Glomerular endothelial cell (primary cell): ENCODE measurements at places on chromosomes 11 and 22.

GRCh38 chr11:74735365-74735928, 4.2 kb upstream of the CHRDL2 start:
- no peak for DNase-seq

- no peak for DNase-seq
Observed at GRCh38 chr11:86981777-86982540, 26.8 kb upstream of the FZD4 start.

- DNase-seq = no peak
Observed at GRCh38 chr11:120216426-120217102, 5.7 kb downstream of the OAF start.

GRCh38 chr11:2202900-2203439, 31.4 kb upstream of the TH start:
- no peak for DNase-seq

DNA sequence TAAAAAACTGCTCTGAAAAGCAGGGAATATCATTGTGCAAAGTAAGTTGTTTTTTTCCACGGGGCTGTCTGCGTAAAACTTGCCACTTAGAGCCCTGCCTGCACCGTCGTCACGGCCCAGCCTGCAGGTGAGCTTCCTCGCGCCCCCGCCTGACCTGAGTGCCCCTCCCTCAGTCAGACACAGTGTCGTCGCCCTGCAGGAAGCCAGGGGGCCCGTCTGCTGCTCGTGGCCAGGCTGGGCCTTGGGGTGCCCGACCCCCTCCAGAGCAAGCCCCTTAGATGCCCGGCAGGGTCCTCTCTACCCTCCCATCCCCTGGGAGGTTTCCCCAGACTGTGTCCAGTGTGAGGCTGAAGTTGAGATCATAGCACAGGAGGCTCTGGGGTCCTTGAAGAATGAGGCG, 31.6 kb downstream of the SBF1 start:
- no peak for DNase-seq

DNA sequence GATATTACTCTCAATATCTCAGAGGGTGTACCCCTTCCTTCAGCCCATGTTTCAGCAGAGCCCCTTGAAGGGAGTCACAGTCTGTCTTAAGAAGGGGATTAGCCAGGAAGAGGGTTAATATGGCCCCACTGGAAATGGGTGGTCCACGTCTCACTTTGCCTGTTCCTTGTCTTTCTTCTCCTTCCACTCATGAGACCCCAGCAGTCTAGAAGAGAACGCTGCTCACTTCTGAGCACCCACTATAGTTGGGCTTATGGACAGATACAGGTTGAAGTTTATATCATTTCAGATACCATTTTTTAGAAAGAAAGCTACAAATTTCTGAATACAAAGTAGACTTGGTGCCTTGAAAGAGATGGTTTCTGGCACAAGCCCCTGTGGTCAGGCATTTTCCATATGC, 139.3 kb upstream of the API5 start:
- no peak for DNase-seq

GRCh38 chr11:70271649-70271953, 1.1 kb downstream of the PPFIA1 start:
- DNase-seq = no peak

DNA sequence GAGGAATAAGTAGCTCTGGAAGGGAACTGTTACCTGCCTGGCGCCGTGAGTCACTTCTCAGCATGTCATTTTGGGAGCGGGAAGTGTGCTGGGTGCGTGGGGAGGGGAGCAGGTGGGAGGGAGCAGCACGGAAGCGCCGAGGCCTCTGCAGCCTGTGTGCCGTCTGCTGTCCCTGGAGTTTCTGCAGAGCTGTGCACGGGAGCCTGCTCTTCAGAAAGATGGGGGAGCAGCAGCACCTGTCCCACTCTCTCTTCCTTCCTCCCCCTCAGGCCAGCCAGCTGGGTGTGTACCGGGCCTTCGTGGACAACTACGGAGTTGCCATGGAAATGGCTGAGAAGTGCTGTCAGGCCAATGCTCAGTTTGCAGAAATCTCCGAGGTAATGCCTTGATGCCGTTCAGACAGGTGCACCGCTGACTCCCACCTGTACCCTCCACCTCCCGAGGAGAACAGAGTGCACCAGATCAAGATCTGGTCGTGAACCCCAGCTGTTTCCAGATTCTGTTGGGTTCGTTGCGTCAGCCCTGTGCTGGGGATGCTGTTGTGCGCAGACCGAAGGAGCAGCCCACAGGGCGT, 87.9 kb downstream of the BCR start:
- DNase-seq = no peak

GRCh38 chr11:9533736-9534473, 39.6 kb upstream of the WEE1 start:
- DNase-seq = no peak

GRCh38 chr11:128334311-128335044, 252.9 kb downstream of the ETS1 start:
- DNase-seq = peak; percentile 77

GRCh38 chr11:90187839-90188238, 35.0 kb downstream of the CHORDC1 start:
- no peak for DNase-seq

- DNase-seq = no peak
Observed at GRCh38 chr11:20489948-20490347, 102.4 kb downstream of the PRMT3 start.

DNA sequence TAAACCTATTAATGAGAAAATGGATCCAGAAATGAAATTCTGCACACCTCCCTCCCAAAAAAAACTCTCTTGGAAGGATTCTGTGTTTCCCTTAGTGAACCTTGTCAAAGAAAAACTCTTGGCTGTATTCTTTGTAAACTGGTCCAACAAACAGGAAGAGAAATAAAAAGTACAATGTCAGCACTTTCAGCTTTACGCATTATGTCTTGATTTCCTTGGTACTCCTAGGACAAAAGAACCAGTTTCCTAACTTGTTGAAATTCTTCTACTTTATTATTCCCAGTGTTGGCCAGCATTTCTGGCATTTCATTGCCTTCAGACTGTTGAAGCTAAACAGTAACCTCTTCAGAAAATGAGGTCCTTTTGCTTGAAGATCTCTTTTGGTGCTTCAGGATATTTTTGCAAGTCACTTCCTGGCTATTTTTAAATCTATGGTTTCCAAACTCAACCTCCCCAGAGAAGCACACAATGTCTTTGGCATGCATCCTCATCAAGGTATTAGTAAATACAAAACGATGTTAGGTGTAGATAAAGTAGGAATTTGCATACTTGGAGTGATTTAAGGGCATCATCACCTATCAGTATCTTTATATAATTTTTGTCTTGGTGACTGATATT, 342.7 kb downstream of the AASDHPPT start:
- DNase-seq = no peak

GRCh38 chr11:57399221-57399620, 8.8 kb upstream of the PRG2 start:
- no peak for DNase-seq

DNA sequence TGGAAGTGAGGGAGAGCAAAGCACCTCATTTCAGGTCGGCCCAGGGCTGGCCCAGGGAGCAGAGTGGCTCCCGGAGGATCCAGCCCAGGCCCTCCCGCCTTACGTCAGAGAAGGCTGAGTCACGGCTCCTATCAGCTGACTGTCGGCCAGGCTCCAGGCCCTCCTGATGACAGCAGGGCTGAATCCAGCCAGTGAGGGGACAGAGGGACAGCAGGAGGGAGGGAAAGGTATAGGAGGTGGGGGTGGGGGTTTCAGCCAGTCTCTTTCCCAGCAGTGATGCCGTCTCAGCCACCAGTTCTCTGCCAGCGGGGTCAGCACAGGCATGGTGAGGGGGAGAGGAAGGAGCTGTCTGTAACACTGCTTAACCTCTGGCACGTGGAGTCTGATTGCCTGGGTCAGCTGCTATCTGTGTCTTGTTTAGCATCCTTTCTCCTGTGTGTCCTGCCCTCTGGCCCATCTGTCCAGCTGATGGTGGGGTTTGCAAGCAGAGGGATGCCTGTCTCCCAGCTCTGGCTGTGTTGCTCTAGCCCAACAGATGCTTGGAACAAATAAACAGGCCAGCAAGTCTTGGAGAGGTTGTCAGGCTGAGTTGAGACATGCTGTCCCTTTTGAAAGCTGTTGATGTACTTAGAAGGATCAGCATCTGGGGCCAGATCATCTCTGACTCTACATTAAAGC, 74.0 kb downstream of the ADAMTS15 start:
- DNase-seq = no peak

- no peak for DNase-seq
Observed at GRCh38 chr22:32311551-32312071, 46.1 kb upstream of the RFPL3 start.

GRCh38 chr11:64850979-64851567, 6.6 kb upstream of the CDC42BPG start:
- no peak for DNase-seq

- DNase-seq = no peak
Observed at GRCh38 chr11:32312206-32312817, 123.0 kb downstream of the WT1 start.

DNA sequence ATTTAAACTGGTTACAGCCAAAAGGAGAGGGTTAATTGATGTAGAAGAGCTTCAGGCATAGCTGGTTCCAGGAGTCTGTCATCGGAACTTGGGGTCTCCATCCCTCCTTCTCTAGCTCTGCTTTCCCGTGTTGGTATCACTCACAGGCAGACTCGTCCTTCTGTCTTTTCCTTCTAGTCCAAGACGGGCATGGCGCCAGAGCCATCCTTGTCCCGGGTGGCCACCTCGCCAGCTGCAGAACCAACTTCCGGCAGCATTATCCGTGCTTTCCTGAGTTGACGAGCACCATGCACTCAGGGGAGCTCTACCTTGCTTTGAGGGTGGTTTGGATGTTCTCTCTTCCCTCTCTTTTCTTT, 14.7 kb downstream of the LINC01488 start:
- DNase-seq = no peak

DNA sequence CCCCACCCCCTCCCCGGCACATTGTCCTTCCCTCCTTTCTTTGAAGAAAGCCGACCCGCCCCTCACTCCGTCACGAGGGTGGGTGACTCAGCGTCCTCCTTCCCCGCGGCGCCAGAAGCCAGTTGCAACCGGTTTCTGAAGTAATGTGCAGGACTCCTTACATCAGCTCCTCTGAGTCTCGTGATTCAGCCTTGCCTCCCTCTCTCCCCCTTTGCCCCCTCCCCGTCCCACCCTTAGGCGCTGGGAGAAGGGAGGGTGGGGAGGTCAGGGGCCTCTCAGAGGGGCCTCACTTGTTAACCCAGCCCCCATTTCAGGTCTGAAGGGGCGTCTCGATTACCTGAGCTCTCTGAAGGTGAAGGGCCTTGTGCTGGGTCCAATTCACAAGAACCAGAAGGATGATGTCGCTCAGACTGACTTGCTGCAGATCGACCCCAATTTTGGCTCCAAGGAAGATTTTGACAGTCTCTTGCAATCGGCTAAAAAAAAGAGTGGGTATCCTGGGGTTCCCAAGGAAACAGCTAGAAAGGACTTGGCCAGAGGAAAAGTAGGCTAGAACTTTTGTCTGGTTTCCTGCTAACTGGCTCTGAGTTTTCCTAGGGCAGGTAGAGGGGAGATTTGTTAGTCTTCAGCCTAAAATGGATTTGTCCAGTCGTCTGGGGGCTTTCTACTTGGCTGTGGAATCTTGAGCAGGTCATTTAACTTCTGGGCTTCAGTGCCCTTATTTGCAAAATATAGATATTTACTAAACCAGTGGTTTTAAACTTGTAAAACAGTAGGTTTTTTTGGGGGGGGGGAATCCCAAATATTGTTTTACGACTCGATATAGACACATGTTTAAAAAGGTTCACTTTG, 1.1 kb downstream of the SLC3A2 start:
- DNase-seq = no peak

GRCh38 chr22:43300891-43301676, 42.1 kb downstream of the SCUBE1 start:
- no peak for DNase-seq

- DNase-seq = no peak
Observed at GRCh38 chr22:47586946-47587345, 824.5 kb downstream of the TBC1D22A start.

- no peak for DNase-seq
Observed at GRCh38 chr11:118928870-118929500, 3.3 kb upstream of the BCL9L start.

DNA sequence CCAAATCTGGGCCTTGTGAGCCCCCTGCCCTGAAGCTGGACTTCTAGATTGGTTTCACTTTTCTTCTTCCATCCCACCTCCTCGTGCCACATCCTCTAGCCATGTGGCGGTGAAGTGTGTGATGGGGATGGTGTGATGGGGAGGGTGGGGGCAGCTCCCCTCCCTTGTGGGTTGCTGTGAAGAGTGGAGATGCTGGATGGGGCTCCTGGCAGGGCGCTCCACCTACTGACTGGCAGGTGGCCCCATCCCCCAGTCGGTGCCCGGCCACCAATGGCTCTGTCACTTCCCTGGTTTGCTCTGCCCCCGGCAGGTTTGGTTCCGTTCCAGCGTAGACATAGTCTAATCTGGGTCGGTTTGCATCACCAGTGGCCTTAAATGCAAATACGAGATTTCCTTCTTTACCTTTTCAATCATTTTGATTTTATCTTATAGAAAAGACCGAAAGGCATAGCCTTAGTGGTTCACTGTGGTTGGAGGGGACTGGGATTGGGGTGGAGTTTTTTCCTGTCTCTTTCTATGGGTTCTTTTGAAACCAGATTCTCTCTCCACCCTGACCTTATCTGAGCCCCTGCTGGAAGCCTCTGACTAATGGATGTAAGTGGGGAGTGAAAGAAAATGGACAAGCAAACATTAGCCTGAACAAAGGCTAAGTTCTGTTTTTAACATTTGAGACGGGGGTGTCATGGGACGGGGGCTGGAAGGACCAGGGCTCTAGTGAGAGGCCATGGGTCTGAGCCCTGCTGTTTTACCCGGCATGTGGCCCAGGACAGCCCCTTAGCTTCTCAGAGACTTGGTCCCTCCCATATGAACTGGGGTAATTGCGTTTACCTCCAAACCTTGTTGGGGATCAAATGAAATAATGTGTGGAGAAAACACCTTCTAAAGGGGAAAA, 149.3 kb downstream of the CACNA1I start:
- DNase-seq = no peak

DNA sequence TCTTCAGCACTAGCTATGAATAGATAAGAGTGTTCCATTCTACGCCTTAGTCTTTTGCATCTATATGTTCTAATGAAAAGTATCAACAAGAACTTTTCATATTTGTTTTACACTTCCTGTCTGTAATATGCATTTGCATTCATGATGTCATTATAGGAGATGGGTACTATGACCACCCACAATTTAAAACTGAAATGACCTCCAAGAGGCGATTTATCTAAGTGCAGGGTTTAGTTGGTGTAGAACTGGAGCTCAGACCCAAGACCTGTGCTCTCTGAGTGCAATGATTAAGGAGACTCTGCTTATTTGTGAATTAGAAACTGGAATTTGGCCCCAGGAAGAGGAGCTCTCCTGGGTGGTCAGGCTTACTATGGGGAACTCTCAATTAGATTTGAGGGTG, 289.1 kb downstream of the ETS1 start:
- DNase-seq = no peak

- no peak for DNase-seq
Observed at GRCh38 chr11:122833846-122834464, 4.3 kb upstream of the CRTAM start.

GRCh38 chr11:10868352-10868751, 10.5 kb upstream of the ZBED5 start:
- DNase-seq = no peak

GRCh38 chr11:68312780-68313573, 586 bp downstream of the LRP5 start:
- no peak for DNase-seq
